CD4-positive, alpha-beta T cell treated with Interleukin-4 for 1 hour (primary cell): ENCODE measurements at places on chromosomes 5 and 9.

DNA sequence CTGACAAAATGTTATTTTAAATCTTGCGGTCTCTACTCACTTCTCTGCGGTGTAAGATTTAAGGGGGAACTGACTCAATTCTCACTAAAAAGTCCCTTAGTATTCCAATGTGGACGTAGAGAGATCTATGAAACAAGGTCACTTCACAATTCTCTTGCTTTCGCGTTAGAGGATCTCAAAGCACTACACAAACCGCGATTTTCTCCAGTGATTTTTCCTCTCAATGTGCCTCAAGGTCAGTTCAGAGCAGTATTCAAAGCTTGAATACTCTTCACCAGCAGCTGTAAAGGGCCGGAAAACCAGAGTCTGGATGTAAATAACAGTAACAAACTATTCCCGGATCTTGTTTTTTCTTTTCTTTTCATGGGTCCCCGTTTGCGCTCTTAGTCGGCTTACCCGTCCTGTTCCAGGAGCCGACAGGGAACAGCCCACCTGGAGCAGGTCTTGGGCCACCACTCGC is 128.2 kb downstream of the TMEM161B start:
- no peak for DNase-seq

GRCh38 chr5:8683496-8683895 is 814.5 kb downstream of the MTRR start:
- DNase-seq = no peak

DNA sequence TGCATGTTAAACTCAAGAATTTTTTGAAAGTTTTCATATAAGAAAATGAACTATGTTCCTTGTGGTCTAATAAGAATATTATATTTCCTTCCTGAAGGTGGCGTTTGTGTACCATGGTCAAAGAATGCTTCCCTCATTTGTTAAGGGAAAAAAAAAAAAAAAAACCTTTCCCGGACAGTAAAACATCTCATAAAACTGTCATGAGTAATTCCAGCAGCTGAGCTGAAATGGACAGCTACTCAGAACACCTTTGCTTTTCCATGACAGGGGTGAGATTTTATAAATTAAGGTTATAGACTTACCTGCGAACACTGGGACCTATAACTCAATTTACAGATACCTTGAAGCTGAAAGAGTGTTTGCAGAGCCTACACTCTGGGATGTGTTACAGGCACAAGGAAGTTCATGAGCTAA is 113.2 kb upstream of the RANBP3L start:
- no peak for DNase-seq

GRCh38 chr5:1523480-1523792 is 324 bp downstream of the LPCAT1 start:
- DNase-seq = no peak

- no peak for DNase-seq
These were observed 975 bp downstream of the OCLN start for GRCh38 chr5:69493396-69494133.

DNA sequence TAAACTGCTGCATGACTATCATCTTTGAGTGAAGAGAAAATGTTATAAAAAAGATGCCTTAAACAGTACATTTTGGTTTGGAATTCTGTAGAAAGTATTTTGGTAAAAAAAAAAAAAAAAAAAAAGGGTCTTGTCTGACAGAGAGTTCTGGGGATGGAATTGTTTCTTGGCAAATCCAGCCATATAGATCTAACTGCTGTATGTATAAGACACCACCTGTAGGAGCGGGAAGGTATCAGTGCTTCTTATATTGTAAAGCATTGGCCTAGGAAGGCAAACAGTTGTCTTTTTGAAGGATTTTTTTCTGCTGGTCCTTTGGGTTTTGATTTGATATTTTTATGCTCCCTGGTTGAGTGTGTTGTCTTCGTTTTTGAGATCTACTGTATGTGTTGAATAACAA is 2.8 kb downstream of the PURA start:
- DNase-seq = no peak

DNA sequence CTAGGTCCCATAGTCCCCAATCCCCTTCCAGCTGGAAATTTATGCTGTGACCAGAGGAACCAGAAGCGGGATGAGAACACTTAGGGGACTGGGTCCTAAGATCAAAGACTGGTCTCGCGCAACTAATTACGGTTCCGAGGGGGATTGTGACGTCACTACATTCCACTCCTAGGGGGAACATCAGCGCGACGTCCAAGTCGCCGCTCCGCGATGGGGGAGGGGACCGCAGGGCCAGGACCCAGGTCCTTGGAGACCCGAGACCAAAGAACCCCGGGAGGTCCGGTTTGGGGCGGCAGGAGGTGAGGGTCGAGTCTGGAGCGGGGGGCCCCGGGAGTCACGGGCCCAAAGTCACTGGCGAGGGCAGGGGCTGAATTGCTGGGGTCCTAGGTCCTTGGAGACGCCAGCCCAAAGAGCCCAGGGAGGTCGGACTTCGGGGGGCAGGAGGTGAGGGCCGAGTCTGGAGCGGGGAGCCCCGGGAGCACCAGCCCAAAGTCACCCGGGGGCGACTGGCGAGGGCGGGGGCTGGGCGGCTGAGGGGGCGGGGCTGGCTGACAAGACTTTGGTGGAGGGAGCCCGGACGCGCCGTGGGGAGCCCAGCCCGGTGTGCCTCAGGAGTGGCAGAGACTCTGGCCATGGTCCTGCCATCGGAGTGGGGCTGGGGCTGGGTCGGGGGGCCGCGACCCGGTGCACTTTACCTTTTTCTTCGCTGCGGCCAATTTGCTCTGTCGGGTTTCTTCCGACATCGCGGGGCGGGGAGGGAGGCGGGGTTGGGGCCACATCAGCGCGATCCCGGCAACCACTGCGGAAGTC is at the start of gene GOLGA2:
TSS of gene GOLGA2 (minus strand) at position 810 of the 810 bp plus-strand sequence. CDS start at position 779, 31 bp downstream.
- DNase-seq = peak; percentile 12

DNA sequence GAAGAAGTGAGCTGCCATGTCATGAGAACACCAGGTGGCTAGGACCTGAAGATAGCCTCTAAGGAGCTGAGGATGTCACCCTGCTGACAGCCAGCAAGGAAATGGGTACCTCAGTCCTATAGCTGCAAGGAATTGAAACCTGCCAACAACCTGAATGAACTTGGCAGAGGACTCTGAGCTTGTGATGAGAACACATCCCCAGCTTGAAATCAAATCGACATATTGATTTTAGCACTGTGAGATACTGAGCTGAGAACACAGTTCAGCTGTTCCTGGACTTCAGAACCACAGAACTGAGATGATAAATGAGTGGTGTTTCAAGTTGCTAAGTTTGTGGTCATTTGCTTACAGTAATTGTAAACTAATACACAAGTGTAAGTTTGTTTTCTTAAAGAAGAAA is 5.5 kb upstream of the RASEF start:
- DNase-seq = no peak

DNA sequence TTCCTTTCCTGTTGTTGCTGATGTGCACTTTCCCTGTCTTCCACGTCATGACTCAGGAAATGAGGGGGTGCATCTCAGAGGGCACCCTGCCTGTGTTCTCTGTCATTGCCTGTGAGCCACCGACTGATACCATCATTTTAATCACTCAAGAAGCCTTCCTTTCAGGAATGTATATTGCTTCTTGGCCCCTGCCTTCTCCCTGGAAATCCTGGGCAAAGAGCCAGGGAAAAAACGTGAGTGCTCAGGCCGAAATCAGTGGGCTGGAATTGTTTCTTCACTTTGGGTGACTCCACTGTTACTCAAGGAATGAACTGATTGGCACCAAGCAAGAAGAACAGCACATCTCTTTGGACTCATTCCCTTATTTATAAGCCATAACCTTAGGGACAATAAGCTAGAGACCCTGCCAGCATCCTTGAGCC is 126.1 kb downstream of the SNX18 start:
- no peak for DNase-seq

DNA sequence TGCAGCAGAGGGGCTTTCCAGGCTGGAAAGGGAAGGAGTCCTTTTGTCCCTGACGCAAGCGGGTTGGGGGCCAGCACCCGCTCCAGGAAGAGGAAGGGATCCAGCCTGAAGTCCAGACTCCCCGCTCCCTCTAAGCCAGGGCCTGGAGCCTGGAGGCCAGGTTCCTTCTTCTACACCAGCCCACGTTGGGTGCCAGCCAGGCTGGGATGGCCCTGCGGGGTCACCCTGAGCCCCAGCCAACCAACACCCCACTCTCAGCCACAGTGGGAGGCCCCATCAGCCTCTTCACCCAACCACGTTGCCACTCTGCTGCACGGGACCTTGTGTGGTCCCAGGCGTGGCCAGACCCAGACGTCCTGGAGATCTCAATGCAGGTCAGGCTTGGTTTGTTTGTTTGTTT is 970 bp upstream of the FUT7 start:
- DNase-seq = no peak

GRCh38 chr5:91049800-91050199 is 333.3 kb downstream of the ARRDC3 start:
- DNase-seq = no peak

DNA sequence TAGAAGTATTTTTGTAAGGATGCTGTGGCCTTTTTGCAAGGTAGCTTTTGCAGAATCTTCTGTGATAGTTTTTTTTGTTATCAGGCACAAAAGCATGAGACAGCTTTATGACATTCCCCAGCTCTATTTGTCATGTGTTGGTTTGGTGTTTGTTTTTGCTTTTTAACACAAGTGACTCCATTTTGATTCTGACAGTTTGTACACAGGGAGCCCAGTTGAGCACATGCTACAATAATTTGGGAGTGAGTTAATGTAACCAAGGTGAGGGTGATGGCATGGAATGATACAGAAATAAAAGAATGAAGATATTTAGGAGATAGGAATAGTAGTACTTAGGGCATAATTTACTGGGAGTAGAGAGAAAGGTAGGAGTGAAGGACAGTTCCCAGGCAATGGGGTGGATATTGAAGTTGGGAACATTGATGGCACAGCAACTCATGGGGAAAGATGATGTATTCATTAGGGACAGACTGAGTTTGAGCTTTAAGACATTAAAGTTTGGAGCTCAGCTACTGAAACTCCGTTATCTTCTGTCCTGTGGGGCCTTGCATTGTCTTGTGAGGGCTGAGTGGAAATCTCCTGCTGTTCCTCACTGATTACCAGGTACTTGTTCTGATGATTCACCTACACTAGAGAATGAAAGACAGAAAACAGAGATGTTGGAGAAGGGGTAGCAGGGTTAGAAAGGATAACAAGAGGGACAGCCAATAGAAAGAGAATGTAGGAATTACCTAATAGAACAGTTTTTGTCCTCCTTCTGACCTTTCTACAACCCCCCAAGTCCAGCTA is 88.3 kb upstream of the CCDC112 start:
- DNase-seq = no peak

DNA sequence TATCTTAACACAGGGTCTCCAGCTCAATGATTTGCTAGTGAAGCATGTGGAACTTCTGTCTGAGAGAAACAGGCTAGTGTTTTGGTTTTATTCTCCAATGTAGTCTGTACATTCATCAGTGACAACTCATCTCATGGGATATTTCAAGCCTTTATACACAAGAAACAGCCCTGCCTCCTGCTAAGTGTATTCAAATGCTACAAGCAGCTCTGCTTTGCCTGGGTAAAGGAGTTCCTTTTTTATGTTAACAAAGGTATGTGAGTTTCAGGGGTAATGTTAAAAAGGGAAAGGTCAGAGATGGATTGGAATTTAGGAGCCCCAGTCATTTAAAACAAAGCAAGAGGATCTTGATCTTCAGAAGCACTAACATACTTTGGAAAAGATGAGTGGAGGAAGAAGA is 498.7 kb downstream of the ISL1 start:
- no peak for DNase-seq

- peak; percentile 70 for DNase-seq
These were observed 1.8 kb downstream of the RNF130 start for GRCh38 chr5:180069589-180070247.

DNA sequence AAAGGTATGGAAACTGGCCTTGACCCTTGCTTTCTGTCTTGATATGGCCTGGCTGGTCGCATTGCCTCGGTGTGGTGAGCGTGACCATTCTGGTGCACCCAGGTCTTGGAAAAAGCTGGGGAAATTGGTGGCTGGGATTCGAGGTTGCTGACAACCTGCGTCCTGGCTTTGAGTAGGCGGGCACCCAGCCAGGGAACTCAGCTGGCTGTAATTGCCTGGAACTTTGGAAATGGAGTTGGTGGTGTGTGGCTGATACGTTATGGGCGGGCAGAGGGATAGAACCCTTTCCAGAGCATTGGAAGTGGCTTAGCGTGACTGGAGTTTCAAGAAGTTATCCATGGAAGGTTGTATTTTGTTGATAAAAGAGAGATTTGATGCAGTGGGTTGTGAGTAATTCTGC is 35.2 kb downstream of the KCNMB1 start:
- no peak for DNase-seq

- no peak for DNase-seq
These were observed 28.8 kb downstream of the LHX2 start for GRCh38 chr9:124040186-124040931.

GRCh38 chr9:101225271-101225670 is 159.5 kb downstream of the BAAT start:
- DNase-seq = no peak

DNA sequence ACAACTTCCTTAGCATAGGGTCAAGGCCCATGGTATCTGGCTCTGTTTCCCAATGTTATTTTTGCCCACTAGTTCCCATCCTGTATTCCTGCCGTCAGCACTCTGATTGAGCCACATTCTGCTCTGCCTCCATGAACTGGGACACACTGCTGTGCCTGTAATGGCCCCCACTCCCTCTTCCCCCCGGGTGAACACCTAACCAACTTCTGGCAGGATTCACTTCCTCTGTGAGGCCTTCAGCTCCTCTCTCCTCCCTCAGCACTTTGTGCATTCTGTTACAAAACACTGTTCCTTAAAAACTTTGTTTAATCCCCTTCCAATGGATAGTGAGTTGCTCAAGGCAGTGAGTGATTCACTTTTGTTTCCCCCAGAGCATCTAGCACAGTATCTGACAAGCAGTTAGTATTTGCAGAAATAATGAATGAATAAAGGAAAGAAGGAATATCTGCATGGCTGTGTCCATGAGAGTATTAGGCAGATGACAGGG is 183.6 kb downstream of the EFNA5 start:
- DNase-seq = no peak

GRCh38 chr5:34022121-34022705 is 14.4 kb upstream of the AMACR start:
- DNase-seq = no peak

DNA sequence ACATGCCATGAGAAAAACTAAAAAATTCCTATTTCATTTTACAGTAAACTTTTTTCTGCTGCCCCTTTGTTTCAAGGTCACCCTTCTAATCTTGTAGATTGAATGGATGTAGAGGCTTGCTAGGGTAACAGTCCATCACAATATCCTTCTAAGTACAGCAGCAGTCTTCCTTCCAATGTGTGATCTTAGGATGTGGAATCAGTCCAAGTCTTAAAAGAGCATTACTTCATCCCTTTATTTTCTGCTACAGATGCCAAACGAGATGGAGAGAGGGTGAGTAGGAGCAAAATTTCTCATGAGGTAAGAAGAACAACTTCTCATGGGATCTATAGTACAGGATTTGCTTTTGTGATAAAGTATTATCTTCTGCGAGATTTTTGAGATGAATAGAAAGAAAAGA is 704 bp upstream of the IL33 start:
- DNase-seq = no peak
